Right lung (tissue), 10 donors: ENCODE measurements at places on chromosomes 3 and 15.

DNA sequence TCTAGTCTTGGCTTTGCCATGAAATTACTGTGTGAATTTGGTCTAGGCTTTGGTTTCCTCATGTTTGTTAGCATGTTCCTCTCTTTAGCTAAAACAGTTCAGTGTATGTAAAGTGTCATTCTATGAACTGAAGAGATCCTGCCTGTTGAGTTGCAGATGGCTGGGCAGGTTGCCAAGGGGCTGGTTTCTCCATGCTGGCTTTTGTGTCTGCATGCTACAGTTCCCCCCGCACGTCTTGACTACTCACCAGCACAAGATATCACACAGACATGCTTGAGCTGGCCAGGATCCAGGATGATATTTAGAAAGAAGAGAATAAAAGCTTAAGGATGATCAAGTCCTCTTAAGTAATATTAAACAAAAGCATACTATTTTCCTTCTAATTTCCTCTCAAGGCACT is 90.2 kb downstream of the CERS3 start:
- DNase-seq = peak; percentile 91

DNA sequence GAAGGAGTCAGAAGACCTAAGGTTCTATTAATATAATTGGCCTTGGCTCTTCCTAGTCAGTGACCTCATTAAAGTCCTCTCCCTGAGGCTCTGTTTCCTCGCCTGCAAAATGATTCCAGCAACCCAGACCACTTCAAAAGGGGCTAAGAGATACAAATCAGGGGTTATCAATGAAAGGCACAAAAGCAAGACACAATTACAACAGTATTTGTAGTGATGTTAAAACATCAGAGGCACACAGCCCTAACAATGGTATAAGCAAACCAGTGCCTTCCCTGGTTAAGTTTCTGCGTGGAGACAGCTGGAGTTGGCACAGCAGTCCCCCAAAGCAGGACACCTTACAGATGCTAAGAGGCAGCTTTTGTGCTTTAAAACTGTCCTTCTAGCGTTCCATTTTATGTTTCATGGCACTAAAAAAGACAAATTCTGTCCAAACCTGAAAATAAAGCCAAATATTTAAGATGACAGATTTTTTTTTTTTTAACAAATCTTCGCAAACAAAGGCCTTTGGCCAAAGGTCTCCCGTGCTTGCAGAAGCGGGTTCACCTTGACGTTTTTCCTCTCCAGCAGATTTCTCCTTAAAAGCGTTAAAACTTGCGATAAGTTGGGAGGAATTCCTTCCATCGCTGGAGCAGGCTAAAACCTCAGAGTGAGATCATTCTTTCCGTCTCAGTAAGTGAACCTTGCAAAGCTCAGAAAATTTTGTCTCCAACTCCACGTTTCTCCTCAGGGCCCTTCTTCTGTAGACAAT is 999 bp downstream of the ZNF280D start:
- DNase-seq = peak; percentile 24

- DNase-seq = no peak
Measured at GRCh38 chr3:60434950-60435349, 816.3 kb downstream of the FHIT start.

DNA sequence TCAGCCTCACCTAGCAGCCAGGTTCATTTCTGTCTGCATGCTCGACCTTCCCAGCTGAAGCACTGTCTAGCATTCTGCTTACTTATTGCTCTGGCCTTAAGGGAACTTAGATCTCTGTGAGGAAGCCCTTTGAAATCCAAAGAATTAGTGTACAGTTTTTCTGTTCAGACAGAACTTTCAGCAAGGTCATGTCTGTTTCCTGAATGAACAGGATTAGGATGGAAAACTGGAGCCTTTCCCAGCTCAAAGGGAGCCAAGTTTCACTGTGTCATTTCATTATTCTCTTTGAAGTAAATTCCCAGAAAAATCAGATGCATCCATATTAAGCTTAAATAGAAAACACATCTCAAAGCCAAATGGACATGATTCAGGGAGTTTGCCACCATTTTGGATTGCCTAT is 457.3 kb upstream of the KCNMB2 start:
- peak; percentile 89 for DNase-seq

- DNase-seq = no peak
Measured at GRCh38 chr3:8962226-8962861, 928 bp downstream of the RAD18 start.

- no peak for DNase-seq
Measured at GRCh38 chr15:51667478-51667877, 13.8 kb upstream of the SCG3 start.

- DNase-seq = no peak
Measured at GRCh38 chr3:10017636-10018292, 8.5 kb upstream of the FANCD2 start.

DNA sequence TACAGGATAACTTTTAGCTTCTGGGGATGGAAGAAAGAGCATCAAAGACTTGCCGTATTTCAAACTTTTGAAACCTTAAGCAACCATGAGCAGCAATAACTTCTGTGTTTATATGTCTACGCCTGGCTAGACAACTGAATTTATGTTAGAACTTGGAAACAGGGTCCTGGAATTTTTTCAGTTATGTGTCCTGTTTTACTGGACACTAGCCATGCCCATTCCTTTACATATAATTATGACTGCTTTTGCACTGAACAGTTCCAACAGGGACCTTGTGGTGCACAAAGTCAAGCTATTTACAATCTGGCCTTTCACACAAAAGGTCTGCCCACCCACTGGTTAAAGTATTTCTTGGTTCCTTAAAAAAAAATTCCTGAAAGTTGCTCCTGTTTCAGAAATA is 37.1 kb downstream of the TJP1 start:
- no peak for DNase-seq

- no peak for DNase-seq
Measured at GRCh38 chr15:77568973-77569728, 63.6 kb downstream of the LINGO1 start.

GRCh38 chr3:55402886-55403609 is 84.1 kb downstream of the WNT5A start:
- DNase-seq = no peak

GRCh38 chr3:173045770-173046382 is 95.2 kb downstream of the SPATA16 start:
- no peak for DNase-seq

GRCh38 chr15:78570710-78571109 is 5.4 kb downstream of the CHRNA5 start:
- no peak for DNase-seq

DNA sequence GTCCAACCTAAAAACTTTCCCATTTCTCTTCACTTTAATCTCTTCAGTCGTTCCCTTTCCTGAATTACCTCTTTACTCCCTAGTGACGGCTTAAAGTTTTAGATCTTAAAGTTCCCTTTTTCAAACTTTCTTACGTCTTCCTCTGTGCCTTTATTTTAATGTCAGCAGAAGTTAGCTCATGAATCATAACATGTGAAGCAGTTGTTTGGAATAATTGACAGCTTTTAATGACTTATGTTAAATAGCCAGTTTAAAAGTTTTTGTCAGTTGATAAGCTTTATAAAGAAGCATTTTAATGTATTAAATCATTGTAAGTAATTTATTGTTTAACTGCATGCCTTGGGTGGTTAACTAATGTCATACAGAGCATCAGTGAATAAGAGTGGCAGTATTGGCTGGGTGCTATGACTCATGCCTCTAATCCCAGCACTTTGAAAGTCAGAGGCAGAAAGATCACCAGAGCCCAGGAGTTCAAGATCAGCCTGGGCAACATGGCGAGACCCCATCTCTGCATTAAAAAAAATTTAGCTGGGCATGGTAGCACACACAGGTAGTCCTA is 33.9 kb downstream of the PIK3CA start:
- DNase-seq = no peak

GRCh38 chr3:12869035-12869621 is 27.8 kb upstream of the RPL32 start:
- no peak for DNase-seq

- DNase-seq = no peak
Measured at GRCh38 chr3:139353920-139354556, 10.2 kb downstream of the MRPS22 start.

GRCh38 chr3:185779461-185779860 is 45.4 kb downstream of the IGF2BP2 start:
- DNase-seq = no peak

DNA sequence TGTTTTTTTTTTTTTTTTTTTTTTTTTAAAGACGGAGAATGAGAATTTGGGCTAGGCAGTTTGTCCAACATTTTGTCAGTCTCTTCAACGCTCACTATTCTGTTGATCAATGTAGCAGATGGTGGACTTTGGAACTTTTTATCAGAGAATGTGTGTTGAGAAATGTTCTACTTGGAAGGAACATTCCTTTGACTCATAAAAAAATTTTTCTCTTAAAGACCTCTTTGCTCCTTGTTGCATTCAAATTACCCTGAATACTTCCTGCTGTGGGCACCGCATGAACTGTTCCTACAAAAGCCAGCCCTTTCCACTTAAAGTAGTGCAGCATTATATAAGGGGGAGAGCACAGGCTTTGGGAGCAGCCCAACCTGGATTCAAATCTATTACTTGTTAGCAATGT is 182.9 kb downstream of the AKAP13 start:
- no peak for DNase-seq

GRCh38 chr3:172466553-172467130 is 18.4 kb upstream of the GHSR start:
- DNase-seq = no peak

DNA sequence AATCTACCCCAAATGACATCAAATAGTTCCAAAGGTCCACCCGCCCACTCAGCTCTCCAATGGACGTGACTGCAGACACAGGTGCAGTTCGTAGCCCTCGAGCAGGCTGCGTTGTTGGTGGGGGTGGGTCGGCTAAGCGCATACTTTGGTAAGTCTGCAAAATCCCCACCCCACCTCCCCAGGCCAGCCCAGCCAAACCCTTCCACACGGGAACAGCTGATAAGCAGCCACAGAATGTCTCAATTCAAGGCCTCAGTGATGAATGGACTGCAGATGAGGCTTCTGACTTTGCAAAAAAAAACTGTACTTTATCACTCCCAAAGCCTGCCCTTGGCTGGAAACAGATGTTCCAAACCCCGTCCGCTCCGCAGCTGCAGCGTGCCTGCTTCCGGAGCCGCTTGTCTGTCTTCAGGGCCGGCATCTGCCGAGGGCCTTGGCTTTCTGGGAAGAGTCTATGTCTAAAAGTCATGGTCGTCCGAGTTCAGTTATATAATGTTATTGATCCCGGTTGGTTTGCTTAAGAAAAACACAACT is 38.2 kb downstream of the PCSK6 start:
- peak; percentile 73 for DNase-seq

- no peak for DNase-seq
Measured at GRCh38 chr15:52445954-52446353, 82.7 kb downstream of the MYO5A start.

DNA sequence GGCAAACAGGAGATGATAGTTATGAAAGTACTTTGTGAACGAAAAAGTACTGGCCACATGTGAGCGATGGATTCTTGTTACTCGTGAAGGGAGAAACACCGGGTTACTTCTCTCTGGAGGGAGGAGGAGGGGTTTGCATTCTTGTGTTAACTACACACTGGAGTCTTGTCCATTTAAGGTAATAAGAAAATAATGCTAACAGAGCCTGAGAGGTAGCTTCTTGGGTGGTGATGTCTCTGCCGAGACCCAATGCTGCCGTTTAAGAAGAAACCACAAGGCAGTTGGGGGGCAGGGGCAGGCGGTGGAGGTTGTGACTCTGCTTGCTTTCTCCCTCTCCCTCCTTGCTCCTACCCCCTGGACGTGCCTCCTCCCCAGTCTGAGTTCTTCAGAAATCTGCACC is 100.9 kb upstream of the ROPN1 start:
- DNase-seq = no peak

DNA sequence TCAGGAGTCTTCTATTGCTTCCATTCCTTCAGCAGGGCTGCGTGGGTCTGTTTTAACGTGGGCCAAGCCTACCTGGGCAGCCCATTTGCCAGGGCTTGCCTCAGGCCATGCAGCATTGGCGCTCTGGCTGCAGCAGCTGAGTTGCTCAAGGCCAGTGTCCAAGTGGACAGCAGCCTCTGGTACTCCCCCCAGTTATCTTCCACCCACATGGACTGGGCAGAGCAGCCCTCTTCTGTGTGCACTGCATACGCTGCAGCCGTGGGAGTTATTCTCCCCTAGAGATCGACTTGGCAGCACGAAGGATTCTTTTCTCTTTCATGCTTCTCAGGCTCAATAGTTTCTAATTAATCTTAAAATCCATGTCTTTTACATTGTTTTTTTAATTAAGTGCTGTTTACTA is 6.9 kb upstream of the CAPN3 start:
- no peak for DNase-seq

DNA sequence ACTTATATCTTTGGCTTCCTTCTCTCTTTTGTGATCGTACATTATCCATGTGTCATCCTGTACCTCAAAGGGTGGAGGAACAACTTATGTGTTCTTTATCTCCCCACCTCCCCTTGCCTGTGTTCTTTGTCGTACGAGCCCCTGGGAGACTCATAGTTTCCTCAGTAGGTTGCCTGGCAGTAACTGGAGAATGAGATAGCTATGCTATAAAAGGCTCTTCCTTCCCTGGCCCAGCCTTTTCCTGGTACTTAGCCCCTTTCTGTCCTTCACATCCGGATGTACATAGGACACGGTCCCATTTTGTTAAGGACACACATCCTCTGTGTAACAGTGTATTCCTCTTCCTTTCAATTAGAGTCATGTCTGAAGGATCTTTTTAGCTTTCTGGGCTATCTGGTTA is 32.1 kb downstream of the PLCL2 start:
- DNase-seq = no peak

DNA sequence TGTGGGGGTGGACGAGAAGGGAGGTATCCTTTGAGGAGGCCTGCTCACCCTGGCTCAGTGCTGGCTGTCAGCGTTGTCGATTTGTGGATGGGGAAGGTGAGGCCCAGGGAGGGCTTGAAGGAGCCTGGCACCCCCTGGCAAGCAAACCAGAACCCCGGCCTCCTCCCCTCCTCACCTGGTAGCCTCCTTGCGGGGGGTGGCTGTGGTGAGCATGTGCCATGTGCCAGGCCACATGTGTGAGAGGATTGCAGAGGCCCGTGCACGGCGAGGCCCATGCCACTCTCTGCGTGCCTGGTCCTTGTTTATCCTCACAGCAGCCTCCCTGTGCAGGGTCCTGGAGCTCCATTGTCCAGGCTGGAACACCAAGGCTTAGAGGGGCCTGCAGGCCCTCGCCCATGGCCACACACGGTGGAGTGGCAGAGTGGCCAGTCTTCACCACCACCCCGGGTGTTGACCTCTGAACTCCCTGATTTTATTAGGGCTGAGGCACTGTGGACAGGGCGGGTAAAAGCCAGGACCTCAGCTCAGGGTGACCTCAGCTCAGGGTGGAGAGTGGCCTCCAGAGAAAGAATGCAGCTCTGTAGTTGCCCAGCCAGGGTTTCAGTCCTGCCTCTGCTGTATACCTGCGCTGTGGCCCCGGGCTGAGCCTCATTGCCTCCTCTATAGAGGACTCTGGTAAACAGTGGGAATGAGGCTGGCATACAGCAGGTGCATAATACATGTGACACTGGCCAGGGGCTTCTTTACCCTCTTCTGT is 29.1 kb downstream of the HDAC11 start:
- no peak for DNase-seq

- no peak for DNase-seq
Measured at GRCh38 chr15:62957130-62957529, 85.4 kb upstream of the TPM1 start.
